ENCODE measurements at places on chromosomes 1 and 21.
A peak's percentile ranks its signal among the peaks of the same experiment; 100 is the strongest.

DNA sequence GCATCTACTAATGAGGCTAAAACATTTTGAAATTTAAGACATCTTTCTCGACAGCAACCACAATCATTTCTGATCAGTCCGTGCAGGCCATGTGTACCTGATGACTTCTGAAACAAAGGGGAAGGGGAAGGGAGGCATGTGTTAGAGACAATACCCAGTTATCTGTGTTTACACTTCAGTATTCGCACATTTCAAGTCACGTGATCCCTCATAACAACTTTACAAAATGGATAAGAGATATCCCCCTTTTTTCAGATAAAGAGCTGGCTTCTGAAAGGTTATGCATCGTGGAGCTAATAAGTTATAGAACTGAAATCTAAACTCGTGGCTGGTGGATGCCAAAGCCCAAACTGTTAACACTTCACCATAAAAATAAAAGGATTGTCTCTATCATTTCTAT is 175.7 kb downstream of the CHRM3 start:
- H3K4me3 ChIP-seq, result no peak overlapping the region
- no peaks in the 10 kb centered on the region for H3K27me3 ChIP-seq
- DNase-seq, result no peak
- H3K4me1 ChIP-seq, result no peaks in the 10 kb centered on the region

DNA sequence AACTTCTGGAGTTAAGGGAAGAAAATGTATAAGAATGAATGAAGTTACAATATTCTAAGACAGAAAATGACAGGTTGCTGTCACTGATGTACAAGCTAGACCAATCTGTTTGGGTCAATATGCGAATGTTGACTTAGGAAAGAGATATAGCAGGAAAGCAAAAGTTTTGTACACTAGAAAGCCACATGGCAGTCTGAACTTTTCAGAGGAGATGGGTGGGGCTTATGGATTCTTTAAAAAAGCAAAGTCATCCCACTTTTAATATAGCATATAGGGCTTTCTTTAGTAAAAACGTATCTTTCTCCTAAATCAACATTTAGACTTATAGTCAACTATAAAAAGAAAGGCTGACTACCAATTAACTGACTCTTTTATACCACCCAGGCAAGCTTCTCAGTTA is 381.2 kb downstream of the PTPRC start:
- H3K27ac ChIP-seq, result no peak overlapping the region
- no peaks in the 10 kb centered on the region for H3K4me1 ChIP-seq
- no peaks in the 10 kb centered on the region for H3K36me3 ChIP-seq
- H3K4me3 ChIP-seq, result no peak overlapping the region

GRCh38 chr1:80248886-80249285 is 1242.4 kb upstream of the ADGRL4 start:
- DNase-seq, result no peak
- H3K4me3 ChIP-seq, result no peak overlapping the region
- no peaks in the 10 kb centered on the region for H3K27me3 ChIP-seq
- no peaks in the 10 kb centered on the region for H3K4me1 ChIP-seq
- no peaks in the 10 kb centered on the region for H3K36me3 ChIP-seq

GRCh38 chr1:247681288-247681897 is 1.9 kb upstream of the OR13G1 start:
- H3K27ac ChIP-seq, result no peak overlapping the region
- peak; percentile 87 for DNase-seq
- H3K27me3 ChIP-seq, result no peaks in the 10 kb centered on the region
- H3K4me1 ChIP-seq, result no peaks in the 10 kb centered on the region
- H3K4me3 ChIP-seq, result no peak overlapping the region

- no peaks in the 10 kb centered on the region for H3K27me3 ChIP-seq
- peak overlapping the region; percentile 11 for H3K4me3 ChIP-seq
- peak; percentile 27 for DNase-seq
- H3K27ac ChIP-seq, result no peak overlapping the region
- H3K36me3 ChIP-seq, result no peaks in the 10 kb centered on the region
Observed at GRCh38 chr1:37794372-37795339, 1.0 kb downstream of the MANEAL start.

- H3K27ac ChIP-seq, result no peak overlapping the region
- H3K36me3 ChIP-seq, result no peaks in the 10 kb centered on the region
- no peak for DNase-seq
- H3K4me1 ChIP-seq, result no peaks in the 10 kb centered on the region
Observed at GRCh38 chr21:26788790-26789189, 56.4 kb downstream of the ADAMTS1 start.

- H3K27ac ChIP-seq, result no peak overlapping the region
- no peaks in the 10 kb centered on the region for H3K4me1 ChIP-seq
- H3K27me3 ChIP-seq, result no peaks in the 10 kb centered on the region
- DNase-seq, result no peak
Observed at GRCh38 chr1:54962612-54963395, 17.6 kb upstream of the TMEM61 start.

DNA sequence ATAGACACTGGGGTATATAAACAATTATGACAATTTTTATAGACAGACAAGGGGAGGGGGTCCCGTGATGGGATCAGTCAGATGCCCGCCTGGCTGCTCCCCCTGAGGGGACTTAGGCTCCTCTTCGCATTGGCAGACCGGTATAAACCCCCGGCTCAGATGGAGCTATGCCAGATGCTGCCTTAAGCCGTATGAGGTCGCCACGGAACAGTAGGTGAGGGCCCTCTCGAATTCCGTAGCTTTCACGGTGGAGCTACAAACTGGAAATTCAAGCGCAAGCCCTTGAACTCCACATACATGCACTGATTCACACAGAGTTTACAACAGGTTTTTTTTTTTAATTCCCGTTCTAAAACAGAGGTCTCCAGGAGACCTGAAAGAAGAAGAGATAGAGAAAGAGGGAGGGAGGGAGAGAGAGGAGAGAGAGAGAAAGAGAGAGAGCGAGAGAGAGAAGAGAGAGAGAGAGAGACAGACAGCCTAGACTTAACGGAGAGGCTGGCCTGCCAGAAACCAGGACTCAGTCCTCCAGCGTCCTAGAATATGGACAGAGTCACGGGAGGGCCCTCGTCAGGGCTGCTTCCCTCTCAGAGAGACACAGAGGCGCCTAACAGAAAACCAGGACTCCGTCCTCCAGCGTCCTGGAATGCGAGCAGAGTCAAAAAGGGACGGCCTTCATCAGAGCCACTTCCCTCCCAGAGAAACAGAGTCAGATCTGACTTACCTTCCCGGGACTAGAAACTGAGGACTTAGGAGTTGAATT is 24.4 kb upstream of the TMEM54 start:
- DNase-seq, result peak; percentile 87
- H3K36me3 ChIP-seq, result no peaks in the 10 kb centered on the region
- no peak overlapping the region for H3K27ac ChIP-seq
- H3K4me3 ChIP-seq, result peak overlapping the region; percentile 14
- H3K4me1 ChIP-seq, result no peaks in the 10 kb centered on the region

DNA sequence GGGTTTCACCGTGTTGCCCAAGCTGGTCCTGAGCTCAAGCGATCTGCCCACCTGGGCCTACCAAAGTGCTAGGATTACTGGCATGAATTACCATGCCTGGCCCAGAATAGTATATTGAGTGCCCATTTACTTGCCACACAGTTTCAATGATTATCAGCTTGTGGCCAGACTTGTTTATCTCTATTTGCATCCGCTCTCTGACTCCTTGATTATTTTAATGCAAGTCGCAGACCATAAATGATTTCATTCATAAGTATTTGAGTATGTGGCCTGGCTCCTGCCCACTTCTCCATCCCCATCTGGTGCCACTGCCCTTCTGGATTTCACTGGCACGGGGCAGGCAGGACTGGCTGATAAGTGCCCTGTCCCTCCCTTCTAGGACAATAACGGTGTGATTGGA is 18.2 kb upstream of the TRNAU1AP start:
- H3K27me3 ChIP-seq, result no peaks in the 10 kb centered on the region
- no peak for DNase-seq
- no peak overlapping the region for H3K4me3 ChIP-seq

DNA sequence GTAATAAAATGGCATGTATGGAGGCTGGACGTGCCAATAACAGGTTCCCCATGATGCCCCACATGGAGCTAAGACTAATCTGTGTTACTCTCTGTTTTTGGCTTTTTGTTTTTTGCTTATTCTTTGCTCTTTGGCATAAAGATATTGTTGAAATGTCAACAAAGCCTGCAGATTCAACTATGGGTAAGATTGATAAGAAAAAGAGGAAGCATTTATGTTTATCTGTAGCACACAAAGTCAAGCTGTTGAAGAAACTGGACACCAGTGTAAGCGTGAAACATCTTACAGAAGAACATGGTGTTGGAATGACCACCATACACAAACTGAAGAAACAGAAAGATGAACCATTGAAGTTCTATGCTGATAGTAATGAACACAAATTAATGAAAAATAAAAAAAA is 402.7 kb downstream of the LTN1 start:
- no peaks in the 10 kb centered on the region for H3K4me1 ChIP-seq
- H3K36me3 ChIP-seq, result no peaks in the 10 kb centered on the region
- no peak for DNase-seq
- H3K4me3 ChIP-seq, result no peak overlapping the region

DNA sequence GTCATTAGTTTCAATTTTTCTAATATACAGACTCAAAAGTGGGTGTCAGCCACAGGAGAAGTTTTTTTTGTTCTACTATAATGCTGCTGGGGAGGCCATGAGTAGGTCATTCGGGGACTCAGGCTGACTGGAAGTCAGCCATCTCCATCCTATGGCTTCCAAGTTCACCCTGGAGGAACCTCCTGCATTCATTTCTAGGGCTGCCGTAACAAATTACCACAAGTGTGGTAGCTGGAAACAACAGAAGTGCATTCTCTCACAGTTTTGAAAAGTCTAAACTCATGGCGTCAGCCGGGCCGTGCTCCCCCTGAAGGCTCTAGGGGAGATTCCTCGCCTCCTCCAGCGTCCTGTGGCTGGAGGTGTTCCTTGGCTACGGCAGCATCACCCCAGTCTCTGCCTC is 17.7 kb downstream of the AGT start:
- peaks cover 2% of the 10 kb centered on the region for H3K36me3 ChIP-seq
- no peaks in the 10 kb centered on the region for H3K4me1 ChIP-seq
- DNase-seq, result no peak
- H3K4me3 ChIP-seq, result no peak overlapping the region
- no peak overlapping the region for H3K27ac ChIP-seq

GRCh38 chr1:54407154-54407403 is 885 bp upstream of the SSBP3 start:
- no peaks in the 10 kb centered on the region for H3K27me3 ChIP-seq
- peaks cover 33% of the 10 kb centered on the region for H3K4me1 ChIP-seq
- peak overlapping the region; percentile 43 for H3K4me3 ChIP-seq
- DNase-seq, result no peak

- no peak overlapping the region for H3K4me3 ChIP-seq
- H3K4me1 ChIP-seq, result no peaks in the 10 kb centered on the region
- H3K27ac ChIP-seq, result no peak overlapping the region
- H3K27me3 ChIP-seq, result no peaks in the 10 kb centered on the region
Observed at GRCh38 chr1:230280906-230281413, 145.2 kb downstream of the PGBD5 start.

DNA sequence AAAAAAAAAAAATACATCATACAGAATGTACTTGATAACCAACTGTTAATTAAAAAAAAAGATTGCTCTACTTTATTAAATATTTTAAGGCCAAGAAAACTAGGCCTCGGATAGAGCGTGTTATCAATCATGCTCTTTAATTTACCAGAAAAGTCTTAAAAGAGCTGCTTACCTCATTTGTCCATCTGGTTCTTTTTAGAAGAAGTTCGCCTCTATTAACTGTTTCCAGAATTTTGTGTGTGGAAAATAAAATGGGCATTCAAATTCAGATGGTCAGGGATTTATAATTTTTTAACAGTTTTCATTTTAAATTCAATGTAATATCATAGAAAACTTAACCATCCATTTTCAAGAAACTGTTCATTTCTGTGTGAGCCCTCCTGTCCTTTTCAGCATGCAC is 53.8 kb downstream of the KCNK1 start:
- no peak overlapping the region for H3K4me3 ChIP-seq
- no peaks in the 10 kb centered on the region for H3K4me1 ChIP-seq
- DNase-seq, result no peak

DNA sequence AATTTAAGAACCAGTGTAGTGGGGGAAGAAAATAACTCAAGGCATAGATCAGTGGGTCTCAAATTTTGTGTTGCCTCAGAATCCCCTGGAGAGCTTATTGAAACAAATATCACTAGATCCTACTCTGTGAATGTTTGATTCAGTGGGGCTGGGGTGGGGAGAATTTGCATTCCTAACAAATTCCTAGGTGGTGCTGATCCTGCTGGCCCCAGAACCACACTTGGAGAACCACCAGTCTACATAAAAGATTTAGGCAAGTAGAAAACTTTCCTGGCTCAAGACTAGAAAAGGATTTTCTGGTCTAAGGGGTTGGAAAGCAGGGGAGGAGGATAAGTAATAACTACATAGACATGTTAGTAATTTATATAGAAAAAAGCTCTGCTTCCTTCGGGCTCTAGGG is 34.1 kb upstream of the C1orf21 start:
- H3K4me3 ChIP-seq, result no peak overlapping the region
- no peaks in the 10 kb centered on the region for H3K36me3 ChIP-seq
- no peaks in the 10 kb centered on the region for H3K27me3 ChIP-seq

DNA sequence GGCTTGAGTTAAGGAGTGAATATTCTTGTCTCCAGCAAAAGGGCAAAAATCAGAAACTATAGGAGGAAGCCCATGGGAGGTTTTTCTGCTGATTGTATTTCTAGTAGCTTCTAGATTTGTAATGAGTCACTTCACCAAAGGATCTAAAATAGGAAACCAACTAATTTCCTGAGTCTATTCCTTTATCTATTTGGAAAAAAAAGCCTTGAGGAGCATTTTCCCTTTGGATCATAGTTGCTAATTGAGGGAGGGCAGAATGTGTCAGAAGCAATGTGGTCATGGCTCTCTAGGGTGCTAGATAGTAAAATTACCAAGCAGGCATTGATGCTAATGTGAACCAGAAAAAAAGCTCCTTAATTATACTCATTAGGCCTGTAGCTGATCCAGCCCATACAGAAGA is at the start of gene OR10R2:
Gene OR10R2, plus strand, starts transcription at position 301 of the 400 bp plus-strand sequence. CDS start 106 bp downstream, outside the sequence.
- DNase-seq, result peak; percentile 3
- no peaks in the 10 kb centered on the region for H3K36me3 ChIP-seq
- no peaks in the 10 kb centered on the region for H3K27me3 ChIP-seq
- no peak within 1 kb of the TSS for H3K27ac ChIP-seq
- H3K4me3 ChIP-seq, result no peak within 1 kb of the TSS

GRCh38 chr1:157176591-157177121 is 38.5 kb upstream of the ETV3 start:
- H3K4me1 ChIP-seq, result no peaks in the 10 kb centered on the region
- DNase-seq, result no peak
- H3K27me3 ChIP-seq, result no peaks in the 10 kb centered on the region
- H3K27ac ChIP-seq, result no peak overlapping the region

DNA sequence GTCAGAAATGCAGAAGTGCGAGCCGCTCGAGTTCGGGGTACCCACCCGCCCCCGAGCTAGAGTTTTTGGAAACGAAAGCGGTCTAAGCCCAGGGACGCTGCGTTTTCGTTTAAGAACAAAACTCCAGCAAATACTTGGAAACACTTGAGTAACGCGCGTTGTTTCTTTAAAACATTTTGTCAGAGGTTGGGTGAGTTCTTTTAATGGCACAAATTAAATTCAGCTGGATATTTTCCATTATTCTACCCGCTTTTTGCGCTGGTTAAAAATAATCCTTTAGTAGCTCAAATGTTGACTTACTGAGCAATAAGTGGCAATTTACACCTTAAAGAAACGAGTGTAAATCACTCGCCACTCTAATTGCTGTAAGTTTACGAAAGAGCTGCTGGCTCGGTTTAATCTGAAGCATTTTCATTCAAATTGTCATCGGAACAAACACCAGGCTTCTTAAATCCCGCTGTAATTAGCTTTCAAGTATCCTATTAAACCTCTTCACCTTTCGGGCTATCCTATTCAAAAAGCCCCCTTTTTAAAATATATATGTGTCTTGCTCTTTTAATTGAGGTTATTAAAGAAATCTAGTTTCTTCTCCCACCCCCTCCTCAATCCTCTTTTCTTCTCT is 1.5 kb downstream of the LHX8 start:
- peak overlapping the region; percentile 42 for H3K4me3 ChIP-seq
- peaks cover 43% of the 10 kb centered on the region for H3K27me3 ChIP-seq
- H3K4me1 ChIP-seq, result peaks cover 7% of the 10 kb centered on the region
- DNase-seq, result peak; percentile 28
- H3K36me3 ChIP-seq, result no peaks in the 10 kb centered on the region
